ENCODE measurements at places on chromosomes 5 and 9.

- no peak for DNase-seq
Measured at GRCh38 chr5:125100342-125100741, 353.9 kb upstream of the ZNF608 start.

DNA sequence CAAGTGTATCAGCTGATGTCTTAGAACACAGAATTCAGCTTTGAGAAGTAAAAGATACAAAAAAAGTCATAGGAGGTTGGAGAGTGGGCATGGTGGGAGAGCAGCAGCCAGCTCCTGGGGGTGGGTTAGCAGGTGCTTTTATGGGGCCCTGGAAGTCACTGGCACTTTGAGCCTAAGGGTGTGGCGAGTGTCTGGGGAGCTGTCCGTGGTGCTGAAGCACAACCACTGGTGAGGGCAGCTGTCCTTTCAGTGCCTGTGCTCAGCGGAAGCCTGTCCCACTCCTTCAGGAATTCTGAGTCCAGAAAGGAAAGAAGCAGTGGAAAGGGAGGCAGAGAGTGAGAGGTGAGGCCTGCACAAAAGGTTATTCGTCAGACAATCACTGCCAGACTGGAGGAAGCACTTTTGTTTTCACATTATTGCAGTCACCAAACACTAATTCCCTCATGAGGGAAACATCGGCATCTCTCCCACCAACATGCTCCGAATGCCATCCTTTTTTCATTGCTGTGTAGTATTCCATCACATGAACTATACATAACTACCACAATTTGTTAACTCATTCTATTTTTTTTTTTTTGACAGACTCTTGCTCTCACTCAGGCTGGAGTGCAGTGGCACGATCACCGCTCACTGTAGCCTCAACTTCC, 59.4 kb upstream of the RAPGEF1 start:
- DNase-seq, result no peak

- no peak for DNase-seq
Measured at GRCh38 chr5:72692651-72693442, 123.6 kb upstream of the TNPO1 start.

GRCh38 chr5:95850391-95850894, 27.9 kb upstream of the GLRX start:
- no peak for DNase-seq

- no peak for DNase-seq
Measured at GRCh38 chr9:134811079-134811672, 69.4 kb upstream of the FCN2 start.
